ENCODE measurements at places on chromosomes 7 and 10.
A peak's percentile ranks its signal among the peaks of the same experiment; 100 is the strongest.

- DNase-seq, result no peak
Measured at GRCh38 chr7:88818552-88818951, 23.0 kb upstream of the TEX47 start.

DNA sequence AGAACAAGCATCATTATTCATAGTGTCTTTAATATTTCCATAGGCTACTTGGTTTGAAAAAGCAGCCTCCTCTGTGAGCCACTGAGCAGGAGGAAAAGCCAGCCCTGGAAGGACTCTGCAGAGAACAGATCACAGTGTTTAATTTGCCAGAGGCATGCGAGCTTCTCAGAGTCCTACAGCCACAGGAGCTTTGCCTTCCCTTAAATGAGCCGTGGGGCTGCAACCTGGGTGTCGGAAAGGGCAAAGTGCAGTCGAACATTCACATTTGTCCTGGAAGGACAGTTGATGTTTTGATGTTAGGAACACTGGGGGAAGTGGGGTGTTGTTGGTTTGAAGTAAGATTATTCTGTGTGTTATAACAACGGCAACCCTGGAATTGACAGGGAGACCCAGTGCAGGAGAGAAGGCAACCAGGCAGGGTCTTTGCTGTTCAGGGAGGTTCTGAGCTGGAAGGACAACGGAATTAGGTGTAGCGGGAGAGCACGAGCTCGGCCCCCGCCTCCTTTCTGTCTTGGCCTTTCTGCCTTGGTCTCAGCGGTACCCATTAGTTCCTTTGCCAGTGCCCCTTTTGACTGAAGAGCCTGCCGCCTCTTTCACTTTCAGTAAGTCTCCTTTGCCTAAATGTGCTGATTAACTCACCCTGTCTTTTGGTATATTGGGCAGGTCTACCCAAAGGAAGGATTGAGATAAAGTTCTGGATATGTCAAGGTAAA lies 192.3 kb upstream of the PITRM1 start:
- DNase-seq, result no peak

- DNase-seq, result no peak
Measured at GRCh38 chr7:91910171-91910570, 29.7 kb upstream of the MTERF1 start.

- peak; percentile 52 for DNase-seq
Measured at GRCh38 chr10:79316671-79317431, 30.4 kb upstream of the PPIF start.

All from germinal center (tissue), 1 donor.